Fibroblast of the conjunctiva (primary cell): ENCODE measurements at places on chromosomes 6 and 20.

DNA sequence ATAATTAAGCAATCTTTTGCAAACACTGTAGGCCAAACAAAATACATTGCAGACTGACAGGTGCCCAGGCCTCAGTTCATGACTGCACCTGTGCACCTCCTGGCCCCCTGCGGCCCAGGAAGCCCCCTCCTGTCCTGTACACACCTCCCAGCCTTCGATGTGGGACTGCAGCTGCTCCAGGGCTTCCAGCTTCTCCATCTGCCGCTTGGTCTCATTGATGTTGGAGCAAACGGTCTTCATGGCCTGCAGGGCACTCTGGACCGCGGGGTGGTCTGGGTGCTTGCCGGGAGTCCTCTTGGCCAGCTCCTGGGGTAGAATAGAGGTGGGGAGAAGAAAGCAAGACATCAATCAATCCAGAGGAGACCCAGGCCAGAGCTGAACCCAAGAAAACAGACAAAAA lies 119.7 kb downstream of the PREX1 start:
- DNase-seq = no peak

DNA sequence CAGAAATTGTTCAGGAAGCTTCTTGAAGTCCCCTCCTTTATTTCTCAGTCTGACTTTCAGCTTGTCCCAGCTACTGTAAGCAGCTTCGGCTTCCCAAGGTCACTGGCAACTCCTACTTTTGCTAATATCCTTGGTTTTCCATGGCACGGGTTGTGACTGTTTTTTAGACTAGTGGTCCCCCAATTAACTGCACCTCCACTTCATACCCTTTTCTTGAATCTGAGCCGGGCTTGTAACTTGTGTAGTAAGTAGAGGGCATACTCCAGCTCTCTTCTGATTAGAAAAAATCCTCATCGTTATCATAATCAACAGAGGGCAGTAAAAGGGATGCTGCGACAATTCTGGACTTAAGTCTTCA lies 162.3 kb upstream of the TNFAIP3 start:
- no peak for DNase-seq

DNA sequence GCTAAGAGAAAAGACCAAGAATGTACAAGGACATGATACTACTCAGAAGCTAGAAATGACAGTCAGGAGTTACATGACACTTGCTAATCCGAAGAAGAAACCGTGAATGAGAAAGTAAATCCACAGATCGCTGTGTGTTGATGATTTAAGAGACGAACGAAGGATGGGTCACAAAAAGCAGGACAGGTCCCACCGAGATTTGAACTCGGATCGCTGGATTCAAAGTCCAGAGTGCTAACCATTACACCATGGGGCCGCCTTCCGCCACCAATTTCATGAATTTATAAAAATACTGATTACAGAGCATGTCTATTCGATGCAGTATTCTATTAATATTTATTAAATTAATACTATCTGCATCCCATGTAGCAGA lies 54.0 kb upstream of the BTN3A2 start:
- no peak for DNase-seq

DNA sequence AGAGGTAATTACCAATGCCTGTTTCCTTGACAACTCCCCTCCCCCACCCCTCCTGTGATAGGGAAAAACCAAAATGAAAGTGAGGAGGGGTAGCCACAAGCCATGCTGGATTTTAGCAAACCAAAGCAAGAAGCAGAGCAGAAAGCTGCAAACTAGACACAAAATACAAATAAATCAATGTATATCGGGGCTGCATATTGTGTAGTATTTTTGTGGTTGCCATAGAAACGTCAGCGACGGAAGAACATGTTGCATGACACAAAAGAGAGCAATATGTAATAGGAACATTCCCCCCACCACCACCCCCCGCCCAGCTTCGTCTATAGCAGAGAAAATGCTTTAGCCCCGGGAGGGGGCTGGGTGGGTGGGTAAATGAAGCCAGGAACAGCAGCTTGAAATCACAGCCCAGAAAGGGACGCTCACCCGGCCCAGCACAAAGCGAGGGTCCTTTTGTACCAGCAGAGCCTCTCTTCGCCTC lies 548 bp downstream of the AGPAT4 start:
- peak; percentile 59 for DNase-seq

DNA sequence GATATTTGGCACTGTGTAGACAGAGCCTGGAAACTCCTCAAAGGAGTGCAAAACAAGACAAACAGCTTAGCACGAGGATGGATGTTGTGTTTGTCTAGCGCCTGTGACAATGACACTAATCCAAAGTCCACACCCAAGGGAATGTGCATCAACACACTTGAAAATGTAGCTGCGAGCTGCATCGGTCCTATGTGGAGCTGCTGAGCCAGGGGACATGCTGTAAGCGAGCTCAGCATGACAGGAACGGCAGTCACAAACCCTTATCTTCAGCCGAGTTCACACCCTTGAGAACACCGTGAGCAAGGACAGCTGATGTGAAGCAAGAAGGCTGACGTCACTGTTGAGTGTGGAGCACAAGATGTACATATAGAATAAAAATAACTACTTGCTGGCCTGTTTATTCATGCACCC lies 684.3 kb downstream of the QKI start:
- DNase-seq = no peak
